ENCODE measurements at places on chromosomes 4 and X.

DNA sequence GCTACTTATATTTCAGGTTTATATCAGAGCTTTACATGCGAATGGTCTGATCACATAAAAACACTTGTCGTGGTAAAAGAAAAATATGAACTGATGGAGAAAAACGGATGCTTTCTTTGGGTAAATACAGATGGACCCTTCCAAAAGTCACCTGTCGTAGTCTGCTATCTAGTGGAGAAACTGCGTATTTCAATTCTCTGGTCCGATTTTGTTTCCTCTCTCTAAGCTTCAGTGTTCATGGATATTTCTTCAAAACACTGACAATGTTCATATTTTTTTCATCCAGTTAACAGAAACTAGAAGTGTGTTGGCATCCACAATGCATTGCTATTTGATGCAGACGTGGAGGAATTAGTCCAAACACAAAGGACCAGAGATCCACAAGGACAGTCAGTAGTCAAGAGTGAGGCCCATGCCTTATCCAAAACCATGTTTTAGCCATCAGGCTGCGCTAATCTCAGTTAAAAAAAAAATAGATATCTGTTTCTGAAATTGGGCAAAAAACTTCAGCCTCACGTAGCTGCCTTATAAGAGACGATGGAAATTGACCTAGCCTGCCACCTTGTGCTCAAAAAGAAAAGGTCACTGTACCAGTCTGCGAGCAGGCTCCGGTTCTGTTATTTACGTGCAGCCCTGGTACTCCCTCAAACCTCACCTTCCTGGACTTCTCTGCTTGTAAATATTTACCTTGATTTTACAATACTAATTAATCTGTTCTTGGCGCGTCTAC, 16.0 kb downstream of the MEPE start:
- DNase-seq, result peak; percentile 44

DNA sequence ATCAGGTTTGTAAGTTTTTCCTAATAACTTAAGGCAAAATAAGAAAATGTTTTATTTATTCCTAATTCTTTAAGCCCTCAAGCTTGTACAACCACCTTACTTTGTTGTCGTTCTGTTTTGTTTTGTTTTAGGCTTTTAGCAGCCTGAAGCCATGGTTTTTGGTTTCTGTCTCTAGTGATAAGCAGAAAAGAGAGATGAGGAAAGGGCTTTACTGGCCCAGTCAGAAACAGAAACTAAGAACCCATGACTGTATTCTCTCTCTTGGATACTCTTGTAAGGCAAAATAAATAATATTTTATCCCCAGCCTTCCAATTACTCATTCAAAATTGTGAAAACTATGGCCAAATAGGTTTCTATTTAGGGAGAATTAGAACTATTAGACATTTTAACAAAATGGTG, 29.4 kb downstream of the TBC1D19 start:
- no peak for DNase-seq

- no peak for DNase-seq
Observed at GRCh38 chr4:41183021-41183553, 31.3 kb downstream of the APBB2 start.

GRCh38 chrX:8848441-8848840, 47.3 kb upstream of the FAM9A start:
- no peak for DNase-seq

GRCh38 chr4:103673983-103674382, 45.8 kb downstream of the TACR3 start:
- no peak for DNase-seq

- DNase-seq, result no peak
Observed at GRCh38 chrX:110182362-110182761, 135.5 kb downstream of the AMMECR1 start.

DNA sequence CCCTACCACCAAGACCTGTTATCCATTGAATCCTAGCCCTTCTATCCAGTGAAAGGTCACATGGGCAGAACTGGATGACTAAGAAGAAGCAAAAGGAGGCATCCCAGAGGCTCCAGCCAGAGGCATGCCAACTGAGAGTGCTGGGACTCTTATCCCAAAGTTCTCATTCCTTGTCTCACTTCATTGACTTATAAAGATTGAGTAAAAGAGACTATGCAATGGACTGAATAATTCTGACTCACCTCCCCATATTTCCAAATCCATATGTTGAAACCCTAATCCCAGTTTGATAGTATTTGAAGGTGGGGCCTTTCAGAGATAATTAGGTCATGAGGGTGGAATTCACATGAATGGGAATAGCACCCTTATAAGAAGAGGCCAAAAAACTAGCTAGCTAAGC, 131.4 kb downstream of the COL25A1 start:
- no peak for DNase-seq

- DNase-seq, result no peak
Observed at GRCh38 chrX:110265661-110266060, 52.2 kb downstream of the AMMECR1 start.

DNA sequence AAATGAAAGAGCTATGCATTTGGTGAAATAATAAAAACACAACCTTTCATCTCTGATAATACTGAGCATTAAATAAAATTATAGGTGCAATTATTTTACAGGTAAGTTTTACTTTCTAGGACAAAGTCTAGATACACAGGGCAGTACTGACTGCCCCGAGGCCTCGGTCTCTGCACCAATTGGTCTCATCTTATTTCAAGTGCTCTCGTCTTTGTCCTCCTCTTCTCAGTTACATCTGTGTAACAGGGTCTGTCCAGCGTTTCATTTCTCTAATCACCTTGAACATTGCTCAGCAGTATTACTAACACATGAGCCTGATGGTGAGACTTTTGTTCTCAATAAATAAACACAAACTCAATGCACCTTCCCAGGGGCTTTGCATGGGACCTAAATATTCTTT, 44.5 kb downstream of the SORBS2 start:
- no peak for DNase-seq

GRCh38 chr4:114399105-114399504, 199.5 kb upstream of the UGT8 start:
- DNase-seq, result no peak

DNA sequence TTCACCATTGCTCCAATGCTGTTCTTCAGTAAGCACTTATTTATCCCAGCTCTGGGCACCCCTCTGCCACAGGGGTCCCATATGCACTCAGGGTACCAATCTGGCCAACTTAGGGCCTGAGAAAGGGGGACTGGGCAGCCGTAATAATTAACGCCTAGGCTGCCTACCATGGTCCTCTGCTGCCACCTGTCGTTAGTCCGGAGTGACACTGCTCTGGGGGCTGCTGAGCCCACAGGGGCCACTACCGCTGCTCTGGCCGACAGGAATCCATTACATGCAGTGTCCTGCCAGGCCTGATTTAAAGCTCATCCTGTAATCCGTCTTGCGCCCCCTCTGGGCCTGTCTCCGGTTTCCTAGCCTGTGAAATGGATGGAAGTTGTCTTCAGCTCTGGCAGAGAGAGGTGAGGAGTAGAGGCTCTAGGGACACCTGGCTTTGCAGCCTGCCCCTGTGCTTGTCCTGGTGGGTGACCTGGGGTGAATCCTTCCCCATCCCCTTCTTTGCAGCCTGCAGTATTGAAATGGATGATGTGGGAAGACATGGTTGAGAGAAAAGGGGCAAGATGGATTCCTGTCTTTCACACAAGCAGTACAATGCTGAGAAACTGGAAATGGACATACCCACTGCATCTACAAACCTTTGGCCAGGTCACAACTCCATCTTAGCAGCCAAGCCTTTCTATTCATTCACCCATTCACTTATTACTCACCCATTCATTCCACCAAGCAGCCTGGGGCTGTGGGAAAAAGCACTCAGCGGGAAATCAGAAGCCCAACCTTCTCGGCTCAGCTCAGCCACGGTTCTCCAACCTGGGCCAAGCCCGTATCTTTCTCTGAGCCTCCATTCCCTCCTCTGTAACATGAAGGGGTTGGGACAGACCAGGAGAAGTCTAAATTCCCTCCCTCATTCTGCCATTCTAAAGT, 116.3 kb upstream of the NALF2 start:
- peak; percentile 50 for DNase-seq

- DNase-seq, result no peak
Observed at GRCh38 chrX:55451141-55451540, 786 bp upstream of the MAGEH1 start.

- DNase-seq, result no peak
Observed at GRCh38 chrX:149758068-149758714, 15.7 kb upstream of the HSFX1 start.

- DNase-seq, result no peak
Observed at GRCh38 chrX:104288269-104288668, 33.5 kb upstream of the ESX1 start.

GRCh38 chr4:139740531-139741041, 75.0 kb downstream of the MGST2 start:
- no peak for DNase-seq

DNA sequence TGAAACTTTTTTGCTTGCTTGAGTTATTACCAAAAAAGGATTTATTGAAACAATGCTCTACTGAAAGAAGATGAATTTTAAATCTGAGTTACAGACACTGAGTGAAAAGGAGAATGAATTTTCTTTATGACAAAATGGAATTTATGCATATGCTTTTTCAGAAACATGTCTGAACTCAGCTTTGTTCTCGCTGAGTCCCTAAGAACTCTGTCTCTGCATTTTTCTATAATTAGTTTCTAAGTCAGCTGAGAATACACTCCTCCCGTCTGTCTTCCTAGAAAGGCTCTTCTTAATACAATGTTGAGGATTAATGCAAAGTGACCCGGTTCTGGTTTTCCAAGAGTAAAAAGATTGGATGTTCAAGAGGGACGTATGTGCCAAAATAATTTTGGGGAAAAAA, 463.5 kb downstream of the NKX6-1 start:
- no peak for DNase-seq

- DNase-seq, result no peak
Observed at GRCh38 chrX:129840344-129840743, 3.3 kb downstream of the ZDHHC9 start.

DNA sequence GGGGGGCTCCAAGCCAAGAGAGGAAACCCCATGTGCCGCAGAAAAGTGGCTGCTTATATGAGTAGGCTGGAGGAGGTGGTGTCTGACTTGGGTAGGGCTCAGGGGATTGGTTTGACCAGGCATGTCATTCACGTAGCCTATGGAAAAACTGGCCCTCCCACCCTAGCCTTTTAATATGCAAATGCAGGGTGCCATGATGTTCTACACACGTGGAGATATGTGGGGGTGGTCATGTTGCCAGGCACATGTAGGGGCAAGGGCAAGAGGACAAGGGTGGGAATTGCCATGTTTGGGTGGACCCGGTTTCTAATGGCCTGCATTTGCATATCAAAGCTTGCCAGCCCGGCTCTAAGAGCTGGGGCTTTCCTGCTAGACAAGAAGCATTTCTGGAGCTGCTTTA, 86.9 kb upstream of the SHISA3 start:
- peak; percentile 85 for DNase-seq

DNA sequence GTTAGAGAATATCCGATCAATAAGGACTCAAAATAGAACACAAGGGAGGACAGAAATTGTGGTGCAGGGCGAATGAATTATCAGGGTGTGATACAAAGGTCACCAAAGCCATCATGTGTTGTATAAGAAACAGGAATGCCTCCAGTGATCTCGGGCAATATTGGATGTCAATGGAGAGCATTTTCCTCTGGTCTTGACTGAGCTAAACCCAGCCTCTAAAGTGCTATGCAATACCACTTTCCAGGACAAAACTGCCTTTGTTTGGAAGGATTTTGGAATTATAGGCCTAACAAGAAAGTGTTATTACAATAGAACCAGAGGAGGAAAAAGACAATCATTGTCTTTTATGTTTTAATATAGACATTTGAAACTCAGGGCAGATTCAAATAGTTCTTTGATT, 281.7 kb downstream of the CHM start:
- no peak for DNase-seq

DNA sequence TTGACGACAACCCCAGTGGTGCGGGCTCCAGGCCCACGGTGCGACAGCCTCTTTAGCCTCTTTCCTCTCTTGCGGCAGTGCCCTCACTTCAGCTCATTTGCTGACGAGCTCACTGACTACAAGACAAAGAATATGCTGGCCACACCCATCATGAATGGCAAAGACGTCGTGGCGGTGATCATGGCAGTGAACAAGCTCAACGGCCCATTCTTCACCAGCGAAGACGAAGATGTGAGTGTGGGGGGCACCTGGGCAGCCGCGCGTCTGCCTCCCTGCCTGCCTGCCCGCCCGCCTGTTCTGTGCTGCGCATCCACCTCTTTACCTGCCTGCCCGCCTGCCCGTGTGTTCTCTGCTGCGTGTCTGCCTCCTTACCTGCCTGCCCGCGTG, 9.2 kb downstream of the PDE6B start:
- no peak for DNase-seq

- no peak for DNase-seq
Observed at GRCh38 chrX:47515941-47516665, 33.1 kb upstream of the ZNF41 start.

DNA sequence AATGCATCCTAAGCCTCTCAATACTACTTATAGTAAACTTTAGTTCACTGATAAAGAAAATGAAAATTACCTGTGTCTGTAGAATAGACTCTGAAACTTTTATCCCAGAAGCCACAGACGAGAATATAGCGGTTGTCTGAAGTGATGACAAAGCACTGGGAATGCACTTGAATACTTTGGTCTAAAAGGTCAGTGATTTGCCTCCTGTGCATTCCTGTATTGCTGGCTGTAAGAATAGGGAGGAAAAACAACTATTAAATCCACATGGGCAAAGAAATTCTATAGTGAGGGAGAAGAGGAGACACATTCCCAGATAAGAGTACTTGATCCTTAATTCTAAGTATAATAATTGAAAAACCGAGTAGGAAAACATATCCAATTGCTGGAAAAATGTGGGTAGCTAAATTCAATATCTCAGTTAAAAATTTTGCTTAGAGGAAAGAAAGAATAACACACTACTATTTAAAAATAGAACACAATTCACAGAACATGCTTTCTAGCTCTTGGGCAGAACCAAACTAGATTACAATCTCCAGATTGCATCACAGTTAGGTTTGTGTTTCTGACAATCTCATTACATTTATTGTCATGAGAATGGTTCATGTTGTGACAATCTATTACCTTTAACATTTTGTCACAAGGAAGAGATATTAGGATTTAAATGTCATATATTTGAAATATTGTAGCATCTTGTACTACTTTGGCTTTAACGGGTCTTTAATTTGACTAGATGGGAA, 232.1 kb downstream of the DCLK2 start:
- DNase-seq, result no peak

DNA sequence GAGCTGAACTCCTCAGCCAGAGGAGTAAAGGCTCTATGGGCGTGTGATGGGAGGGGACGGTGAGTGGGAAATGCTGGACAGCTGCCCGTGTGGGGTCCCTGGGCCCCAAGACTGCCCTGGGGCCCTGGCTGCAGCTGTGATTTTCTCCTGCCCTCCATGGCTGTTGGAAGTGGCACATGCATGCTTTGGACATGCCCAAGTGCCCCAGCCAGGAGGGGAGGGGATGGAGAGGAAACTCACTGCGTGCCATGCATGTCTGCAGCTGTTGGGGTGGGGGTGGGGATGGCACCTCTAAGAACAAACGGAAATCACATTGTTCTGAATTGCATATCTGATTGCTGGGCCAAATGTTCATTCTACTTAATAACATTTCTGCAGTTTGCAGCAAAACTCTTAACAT, 52.4 kb downstream of the MID2 start:
- no peak for DNase-seq

GRCh38 chr4:180799798-180800197, 1443.4 kb upstream of the TENM3 start:
- DNase-seq, result no peak

- DNase-seq, result no peak
Observed at GRCh38 chr4:7052313-7052712, 9.1 kb downstream of the TADA2B start.
